Left kidney (tissue), 8 donors: ENCODE measurements at places on chromosomes 3 and 15.

DNA sequence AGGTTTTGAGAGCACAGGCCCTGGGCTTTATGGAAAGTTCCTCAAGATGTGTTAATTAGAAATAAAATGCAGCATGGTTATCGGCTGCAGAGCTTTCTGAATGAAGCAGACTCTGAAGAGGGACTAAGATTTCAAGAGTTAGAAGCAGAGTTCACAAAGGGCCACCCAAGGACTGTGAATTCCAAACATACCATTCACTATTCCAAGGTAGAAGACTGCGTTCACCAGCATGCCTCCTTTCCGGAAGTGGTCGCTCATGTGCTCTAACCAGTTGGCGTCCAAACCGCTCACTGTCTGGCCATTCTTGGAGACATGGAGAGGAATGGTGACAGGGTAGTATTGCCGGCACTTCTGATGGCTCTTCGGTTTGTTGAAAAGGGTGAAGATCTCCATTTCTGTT, 104.9 kb downstream of the OXNAD1 start:
- no peak for DNase-seq

GRCh38 chr15:29570948-29571791, 251.1 kb downstream of the TJP1 start:
- DNase-seq = no peak

DNA sequence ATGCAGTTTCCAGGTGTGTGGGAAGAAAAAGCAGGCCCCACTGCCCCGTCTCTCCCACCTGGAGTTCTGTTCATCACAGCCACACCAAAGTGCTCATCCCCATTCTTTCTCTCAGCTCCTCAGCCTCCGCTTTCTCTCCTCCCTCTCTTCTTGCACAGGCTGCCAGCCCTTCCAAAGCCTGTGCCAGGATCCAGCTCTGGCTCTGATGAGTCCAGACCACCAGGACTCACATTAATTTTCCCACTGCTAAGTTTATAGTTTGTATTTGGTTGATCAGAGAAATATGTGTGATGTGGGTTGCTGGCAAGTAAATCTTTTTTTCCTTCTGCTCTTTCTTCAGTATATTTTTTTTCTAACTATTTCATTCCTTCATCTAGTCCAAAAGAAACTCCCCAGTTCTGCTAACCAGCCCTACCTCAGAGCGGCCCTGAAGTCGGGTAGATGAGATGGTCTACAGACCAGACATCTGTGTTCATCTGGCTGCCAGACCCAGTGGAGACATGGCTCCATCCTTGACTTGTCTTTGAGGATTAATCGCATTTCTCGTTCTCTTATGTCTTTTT, 49.8 kb downstream of the BOC start:
- DNase-seq = no peak

- DNase-seq = no peak
These were observed 330.4 kb upstream of the ICE2 start for GRCh38 chr15:60809375-60809774.

- DNase-seq = peak; percentile 3
These were observed 237.5 kb downstream of the P3H2 start for GRCh38 chr3:189883113-189883753.

DNA sequence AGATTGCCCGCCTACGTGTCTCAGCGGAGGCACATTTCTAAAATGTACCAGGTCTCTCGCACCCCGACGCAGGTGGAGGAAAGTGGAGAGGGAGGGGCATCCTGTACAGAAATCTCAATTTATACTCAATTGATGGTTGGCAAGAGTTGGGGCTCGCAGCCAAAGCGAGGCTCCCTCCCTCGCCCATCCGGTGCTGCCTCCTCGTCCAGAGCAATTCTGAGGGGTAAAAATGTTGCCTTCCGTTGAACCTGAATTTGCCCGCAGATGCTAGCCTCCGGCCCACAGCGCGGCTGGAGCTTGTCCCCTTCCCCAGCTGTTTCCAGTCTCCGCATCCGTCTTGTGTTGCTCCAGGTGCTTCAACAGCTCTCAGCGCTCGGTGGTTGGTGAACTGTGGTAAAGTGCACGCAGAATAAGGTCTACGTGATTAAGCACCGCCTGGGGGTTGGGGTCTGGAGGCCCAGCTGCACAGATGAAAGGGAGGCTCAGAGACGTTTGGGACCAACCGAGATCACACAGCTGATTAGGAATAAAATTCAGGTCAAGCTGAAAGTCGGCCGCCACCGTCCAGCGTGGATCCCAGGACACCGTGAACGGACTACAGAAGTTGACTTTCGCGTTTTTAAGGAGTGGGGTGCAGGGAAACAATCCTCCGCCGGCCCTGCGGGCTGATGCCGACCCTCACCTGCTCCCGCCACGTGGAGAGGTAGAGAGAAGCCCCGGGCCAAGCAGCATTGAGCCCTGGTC, 846 bp upstream of the POLG start:
- DNase-seq = peak; percentile 55

DNA sequence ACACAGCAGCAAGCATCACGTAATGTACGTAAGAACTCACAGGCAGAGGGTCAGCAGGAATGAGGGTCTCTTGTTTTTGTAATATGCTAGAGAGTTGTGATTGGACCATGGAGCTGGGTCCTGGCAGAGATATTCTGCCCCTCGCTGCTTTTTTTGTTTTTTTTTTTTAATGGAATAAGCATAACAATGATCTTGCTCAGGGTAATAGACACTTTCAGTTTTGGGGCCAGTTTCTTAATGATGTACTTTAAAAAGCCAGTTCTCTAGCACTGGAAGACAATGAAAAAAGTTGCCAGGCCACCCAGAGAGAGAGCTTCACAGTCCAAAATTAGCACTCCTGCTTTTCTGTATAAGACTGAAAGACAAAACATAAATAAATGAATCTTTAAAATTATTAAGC, 29.0 kb upstream of the PLSCR4 start:
- no peak for DNase-seq

GRCh38 chr15:95416576-95416975, 913.9 kb upstream of the NR2F2 start:
- DNase-seq = no peak

DNA sequence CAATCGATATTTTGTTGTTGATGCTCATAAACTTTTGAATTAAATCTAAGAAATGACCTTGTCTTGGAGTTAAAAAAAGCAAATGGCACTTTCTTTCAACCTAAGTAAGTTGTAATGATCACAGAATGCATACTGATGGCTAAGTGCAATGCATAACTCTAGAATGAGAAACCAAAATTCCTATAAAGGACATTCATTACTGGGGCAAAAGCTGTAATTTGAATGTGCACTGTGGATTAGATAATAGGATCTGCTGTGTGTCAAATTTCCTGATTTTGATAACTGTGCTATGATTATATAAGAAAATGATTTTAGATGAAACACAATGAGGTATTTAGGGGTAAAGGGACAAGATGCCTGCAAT, 14.3 kb downstream of the SIAH2 start:
- DNase-seq = no peak

GRCh38 chr15:64864068-64864467, 22.4 kb downstream of the PLEKHO2 start:
- DNase-seq = no peak

DNA sequence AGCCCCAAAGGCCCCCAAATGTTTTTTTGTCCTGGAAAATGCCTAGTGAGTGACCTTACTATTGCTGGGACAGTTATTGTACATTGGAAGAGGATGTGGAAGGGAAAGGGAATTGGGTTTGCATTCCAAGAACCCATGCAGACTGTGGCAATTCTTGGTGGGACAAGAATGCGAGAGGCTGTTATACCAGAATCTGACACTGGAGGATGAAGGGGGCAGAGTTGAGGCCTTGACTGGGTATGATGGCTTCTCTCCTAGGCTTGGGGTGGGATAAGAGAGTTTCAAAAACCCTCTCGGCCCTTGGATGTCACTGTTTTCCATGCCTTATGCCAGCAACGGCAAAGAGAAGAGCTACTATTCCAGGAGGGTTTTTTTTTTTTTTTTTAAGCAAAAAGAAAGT, 25.3 kb downstream of the IL16 start:
- DNase-seq = no peak

GRCh38 chr3:43285644-43286043, 696 bp upstream of the SNRK start:
- DNase-seq = no peak

DNA sequence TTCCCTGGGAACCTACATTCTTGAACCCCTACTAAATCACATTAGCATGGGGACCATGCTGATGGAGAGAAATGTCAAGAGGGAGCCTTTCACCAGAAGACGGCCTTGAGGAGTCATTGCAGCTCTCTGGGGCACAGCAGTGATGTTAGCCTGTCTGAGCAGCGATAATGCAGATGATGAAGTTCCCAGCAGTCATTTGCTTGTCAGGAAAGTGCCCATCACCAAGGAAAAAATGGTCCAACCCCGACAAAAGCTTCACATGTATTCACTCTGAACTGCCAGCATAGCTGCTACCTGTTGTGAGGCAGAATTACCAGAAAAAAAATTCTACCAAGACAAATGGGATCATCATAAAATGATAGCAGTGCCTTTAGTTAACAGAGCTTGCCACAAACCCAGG, 238.4 kb upstream of the UMPS start:
- no peak for DNase-seq

GRCh38 chr15:95629503-95630168, 700.9 kb upstream of the NR2F2 start:
- DNase-seq = no peak

DNA sequence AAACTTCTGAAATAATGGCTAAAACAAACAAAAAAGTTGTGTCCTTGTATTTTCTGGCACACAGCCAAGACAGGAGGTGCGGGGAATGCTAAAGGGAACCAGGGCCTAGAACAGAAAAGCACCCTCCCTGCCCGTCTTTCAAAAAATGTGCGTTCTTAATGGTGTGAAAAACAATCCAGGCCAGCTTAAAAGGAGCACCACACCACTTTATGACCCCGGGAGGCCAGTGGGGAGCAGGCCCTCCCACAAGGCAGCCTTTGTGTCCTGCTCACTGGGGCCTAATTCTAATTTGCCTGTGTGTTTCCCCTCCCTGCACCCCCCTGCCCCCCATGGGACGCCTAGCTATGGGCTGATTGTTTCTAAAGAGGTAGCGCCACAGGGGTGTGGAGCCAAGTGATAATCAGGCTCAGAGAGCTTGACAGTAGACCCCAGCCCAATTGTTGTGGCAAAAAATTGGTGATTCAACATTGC, 181.4 kb downstream of the GREM1 start:
- no peak for DNase-seq

DNA sequence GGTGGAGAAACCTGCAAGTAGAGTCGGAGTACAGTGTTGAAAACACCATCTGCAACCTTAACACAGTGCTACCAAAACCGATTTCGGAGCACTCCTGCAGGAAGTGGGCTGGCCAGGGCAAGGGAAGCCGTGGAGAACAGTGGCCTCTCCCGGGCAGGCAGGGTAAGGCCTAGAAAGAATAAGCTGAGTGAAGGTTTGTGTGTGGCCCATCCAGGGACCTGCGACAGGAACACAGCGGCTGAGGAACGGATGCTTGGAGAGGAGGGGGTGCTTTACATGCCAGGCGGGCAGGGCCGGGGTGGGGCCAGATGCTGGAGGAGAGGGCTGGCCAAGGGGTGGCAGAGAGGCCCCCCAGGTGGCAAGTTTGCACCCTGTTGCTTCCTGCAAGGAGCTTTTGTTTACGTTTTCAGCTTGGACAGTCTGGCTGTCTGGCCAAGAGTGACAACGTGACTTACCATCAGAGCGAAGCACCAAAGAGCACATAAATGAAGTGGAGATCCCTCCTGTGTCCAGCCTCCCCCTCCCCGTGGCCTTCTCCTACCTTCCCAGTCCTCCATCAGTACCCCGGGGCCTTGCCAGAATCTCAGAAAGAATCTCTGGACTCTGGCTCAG, 156.5 kb downstream of the PGPEP1L start:
- peak; percentile 68 for DNase-seq

GRCh38 chr3:194852345-194852744, 166.7 kb downstream of the FAM43A start:
- DNase-seq = no peak

GRCh38 chr3:47476330-47476626, 537 bp upstream of the SCAP start:
- DNase-seq = no peak

DNA sequence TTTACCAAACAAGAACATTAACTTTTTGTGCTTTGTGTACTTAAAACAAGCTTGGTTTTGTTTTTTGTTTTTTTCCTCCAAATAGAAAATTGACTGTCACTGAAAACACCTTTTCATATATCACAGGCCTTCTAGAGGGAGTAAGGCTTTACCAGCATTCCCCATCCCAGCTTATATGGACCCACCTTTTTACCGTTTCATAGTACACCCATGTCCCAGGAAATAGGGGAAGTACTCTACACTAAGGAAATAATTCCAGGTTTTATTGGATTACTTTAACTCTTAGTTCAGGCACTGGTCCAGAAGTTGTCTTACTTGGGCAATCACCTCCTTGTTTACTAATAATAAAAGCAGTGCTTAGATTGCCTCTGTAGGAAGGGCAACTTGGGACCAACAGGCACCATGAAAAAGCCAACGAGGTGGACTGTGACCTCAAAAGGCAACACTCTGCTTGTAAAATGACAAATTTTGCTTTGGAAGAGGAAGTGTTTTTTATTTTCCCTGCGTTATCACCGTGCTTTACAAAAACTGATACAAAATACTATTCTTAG, 26.2 kb downstream of the HMG20A start:
- DNase-seq = no peak
